ENCODE measurements at places on chromosomes 6 and 20.

GRCh38 chr20:36645998-36646397 lies at the start of gene SLA2:
Gene SLA2 (minus strand): TSS chr20:36646196. CDS start chr20:36641335, 4,861 bp downstream.
- DNase-seq, result peak; percentile 29

DNA sequence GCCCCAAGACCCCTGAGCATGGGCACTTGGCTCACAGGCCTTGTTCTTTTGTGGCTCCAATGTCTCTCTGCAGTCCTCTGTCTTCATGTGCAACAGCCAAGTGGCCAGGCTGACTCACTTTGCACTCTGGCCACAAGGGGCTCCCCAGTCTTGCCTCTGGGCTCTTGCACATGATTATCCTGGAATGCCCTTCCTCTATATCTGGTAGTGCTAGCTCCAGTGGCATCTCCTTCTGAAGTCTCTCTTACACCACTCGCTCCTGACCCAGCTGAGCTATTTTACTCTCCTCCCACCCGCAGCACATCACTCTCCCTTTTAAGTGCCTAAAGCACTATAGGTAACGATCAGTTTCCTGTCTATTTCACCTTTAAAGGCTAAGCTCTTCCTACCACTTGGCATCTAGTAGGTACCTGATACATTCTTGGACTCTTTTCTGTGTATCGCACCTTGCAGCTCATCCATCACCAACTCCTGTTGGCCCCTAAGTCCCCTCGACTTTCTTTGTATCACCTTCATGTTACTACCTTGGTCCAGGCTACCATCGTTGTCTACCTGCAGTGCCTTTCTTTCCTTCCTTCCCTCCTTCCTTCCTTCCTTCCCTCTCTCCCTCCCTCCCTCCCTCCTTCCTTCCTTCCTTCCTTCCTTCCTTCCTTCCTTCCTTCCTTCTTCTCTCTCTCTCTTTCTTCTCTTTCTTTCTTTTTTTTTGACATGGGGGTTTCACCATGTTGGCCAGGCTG lies 211.9 kb upstream of the RNF24 start:
- peak; percentile 24 for DNase-seq

DNA sequence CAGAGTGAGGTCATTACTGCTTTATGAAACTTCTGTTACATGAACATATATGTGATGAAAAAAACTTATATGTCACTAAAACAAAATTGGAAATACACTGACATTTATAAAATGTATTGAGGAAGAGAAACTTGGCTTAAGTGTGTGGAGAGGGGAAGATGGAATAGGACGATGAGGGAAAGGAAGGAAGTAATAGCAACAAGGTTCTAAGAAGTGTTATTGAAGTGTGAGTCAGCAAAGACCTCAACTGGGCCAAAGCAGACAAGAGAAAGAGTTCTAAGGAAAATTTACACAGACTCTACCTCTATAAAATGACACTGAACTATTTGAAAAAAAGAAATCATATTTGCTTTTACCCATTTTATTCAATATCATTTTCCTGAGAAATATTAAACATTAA lies 38.3 kb downstream of the SNX3 start:
- no peak for DNase-seq

DNA sequence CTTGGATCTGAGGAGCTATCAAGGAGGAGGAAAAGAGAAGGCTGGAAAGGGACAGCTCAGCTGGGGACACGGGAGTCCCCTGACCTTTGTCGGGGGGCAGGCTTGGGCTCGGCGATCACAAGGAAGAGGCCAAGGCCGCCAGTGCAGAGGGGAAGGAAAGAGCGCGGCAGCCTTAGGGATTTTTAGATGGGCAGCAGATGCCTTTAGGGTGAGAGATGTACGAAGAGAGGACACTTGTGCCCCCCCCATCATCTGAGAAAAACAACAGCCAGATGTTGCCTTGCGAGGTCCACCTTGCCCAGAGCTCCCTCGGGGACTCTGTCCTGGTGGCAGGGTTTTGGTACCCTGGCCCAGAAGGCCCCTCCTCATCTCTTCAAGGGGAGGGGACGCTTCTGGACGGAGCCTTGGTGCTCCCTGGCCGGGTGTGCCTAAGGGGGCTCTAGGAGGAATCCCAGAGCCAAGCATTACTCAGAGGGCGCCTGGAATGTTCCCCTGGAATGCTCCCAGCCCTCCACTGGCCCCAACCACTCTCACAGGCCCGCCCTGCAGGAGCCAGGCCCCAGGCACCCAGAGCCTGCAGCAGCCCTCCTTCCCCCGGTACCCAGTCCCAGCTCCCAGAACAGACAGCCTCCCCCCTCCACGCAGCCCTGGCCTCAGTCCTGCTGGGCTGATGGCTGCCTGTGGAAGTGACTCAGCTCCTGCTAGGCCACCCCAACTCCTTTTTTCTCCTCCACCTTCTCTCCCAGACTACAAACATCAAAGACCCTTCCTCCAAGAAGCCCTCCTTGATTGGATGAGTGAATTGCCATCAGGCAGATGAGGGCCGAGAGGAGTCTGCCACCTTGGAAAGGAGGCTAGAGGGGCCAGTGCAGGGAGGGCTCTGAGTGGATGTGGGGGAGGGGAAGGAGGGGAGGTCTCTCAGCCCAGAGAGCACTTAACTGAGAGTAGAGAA lies 1.8 kb downstream of the ADAM33 start:
- no peak for DNase-seq

- DNase-seq, result no peak
These were observed 26.5 kb upstream of the GFOD1 start for GRCh38 chr6:13513626-13514502.

- DNase-seq, result no peak
These were observed 27.8 kb upstream of the F13A1 start for GRCh38 chr6:6348256-6348655.

DNA sequence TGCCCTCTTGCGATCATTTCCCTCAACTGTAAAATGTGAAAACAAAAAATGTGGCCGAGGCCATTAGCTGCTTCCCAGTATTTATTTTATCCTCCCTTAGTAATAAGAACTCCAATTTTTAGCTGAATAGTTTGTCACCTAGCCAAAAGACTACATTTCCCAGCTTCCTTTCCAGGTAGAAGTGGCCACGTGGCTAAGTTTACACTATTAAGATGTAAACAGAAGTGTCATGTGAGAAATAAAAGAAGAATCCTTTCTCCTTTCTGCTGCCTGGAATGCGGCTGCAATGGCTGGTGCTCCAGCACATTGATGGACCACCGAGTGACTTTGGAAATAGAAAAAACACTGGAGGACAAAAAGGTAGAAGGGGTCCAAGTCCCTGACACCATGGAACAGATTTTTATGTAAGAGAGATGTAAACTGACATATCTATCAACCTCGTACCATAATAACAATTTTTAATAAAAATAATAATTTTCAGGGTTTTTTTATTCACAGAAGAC lies 268.8 kb downstream of the PKHD1 start:
- no peak for DNase-seq
